ENCODE measurements at places on chromosomes 13 and 19.

DNA sequence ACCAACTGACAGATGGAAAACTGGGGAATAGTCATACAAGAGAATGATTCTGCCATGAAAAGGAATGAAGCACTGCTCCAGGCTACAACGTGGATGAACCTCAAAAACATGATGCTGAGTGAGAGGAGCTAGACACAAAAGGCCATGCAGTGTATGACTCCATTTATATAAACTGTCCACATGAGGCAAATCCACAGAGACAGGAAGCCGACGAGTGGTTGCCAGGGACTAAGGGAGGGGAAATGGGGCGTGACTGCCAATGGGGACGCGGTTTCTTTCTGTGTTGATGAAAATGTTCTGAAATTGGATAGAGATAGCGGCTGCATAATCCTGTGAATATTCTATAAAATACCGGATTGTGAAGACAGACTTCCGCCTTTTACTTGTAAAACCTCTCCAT, 10.2 kb downstream of the SMIM7 start:
- DNase-seq: no peak

DNA sequence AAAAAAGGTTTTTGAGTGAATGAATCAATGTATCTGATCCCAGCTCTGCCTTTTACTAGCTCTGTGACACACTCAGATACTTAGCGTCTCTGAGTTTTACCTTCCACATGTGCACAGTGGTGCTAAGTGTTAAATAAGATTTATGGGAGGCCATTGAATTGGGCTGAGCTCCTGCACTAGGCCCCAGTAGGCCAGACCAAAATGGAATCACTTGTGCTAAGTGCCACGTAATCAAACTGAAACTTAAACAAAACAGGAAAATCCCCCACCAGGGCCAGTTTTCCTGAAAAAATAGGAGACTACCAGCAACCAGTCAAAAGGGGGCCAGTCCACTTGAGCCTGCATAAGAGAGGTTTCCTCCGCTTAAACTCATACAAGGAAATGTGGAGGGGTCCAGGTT, 40.9 kb downstream of the GJA3 start:
- no peak for DNase-seq

- no peak for DNase-seq
Measured at GRCh38 chr13:51034906-51035305, 76.2 kb downstream of the C13orf42 start.

DNA sequence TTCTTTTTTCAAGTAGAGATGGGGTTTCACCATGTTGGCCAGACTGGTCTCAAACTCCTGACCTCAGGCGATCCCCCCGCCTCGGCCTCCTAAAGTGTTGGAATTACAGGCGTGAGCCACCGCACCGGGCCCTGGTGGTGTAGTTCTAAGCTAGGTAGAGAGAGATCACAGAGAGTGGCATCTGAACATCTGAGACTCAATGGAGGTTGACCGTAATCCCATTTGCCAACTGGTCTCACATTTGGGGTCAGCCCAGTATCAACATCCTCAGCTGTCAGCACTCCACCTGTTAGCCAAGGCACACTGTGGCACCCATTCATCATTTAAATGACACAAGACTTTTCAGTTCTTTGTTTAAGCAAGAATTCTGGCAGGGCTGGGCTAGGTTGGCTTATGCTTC, 8.1 kb downstream of the SELENOW start:
- no peak for DNase-seq

GRCh38 chr19:18353378-18354005, 13.1 kb downstream of the PGPEP1 start:
- no peak for DNase-seq

DNA sequence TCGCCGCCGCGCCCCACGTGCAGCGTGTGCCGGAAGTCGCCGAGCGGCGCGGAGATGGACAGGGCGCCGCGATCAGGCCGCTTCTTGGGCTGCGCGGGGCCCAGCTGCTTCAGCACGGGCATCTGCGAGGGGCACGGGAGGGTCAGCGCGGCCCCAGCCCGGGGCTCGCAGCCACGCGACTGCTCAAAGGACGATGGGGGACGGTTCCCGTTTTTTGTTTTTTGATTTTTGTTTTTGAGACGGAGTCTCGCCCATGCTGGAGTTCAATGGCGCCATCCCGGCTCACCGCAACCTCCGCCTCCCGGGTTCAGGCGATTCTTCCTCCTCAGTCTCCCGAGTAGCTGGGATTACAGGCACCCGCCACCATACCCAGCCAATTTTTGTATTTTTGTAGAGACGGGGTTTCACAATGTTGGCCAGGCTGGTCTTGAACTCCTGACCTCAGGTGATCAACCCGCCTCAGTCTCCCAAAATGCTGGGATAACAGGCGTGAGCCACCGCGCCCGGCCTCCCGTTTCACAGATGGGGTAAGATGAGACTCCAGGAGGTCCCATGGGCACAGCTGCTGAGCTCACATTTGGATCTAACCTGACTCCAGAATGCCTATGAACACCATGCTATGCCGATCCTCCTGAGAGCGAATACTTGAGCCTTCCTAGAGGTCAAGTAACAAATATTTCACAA, 2.0 kb upstream of the LENG9 start:
- no peak for DNase-seq

DNA sequence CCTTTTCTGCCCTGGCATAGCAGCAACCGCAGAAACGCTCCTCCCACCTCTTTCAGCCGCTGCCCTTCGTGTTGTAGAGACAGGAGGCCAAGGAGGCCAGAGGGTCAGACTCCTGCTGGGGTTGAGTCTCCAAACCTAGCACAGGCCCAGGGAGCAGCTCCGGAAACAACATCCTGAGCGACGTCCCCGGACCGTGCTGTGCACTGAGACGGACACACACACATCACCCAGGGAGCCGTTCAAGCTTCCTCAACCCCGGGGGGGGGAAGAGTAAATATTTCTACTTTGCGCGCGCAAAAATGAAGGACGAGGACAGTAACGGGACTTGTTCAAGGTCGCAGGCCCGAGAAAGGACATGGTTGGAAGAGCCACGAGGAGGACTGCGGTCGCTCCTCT, 657 bp downstream of the ZNF550 start:
- no peak for DNase-seq

DNA sequence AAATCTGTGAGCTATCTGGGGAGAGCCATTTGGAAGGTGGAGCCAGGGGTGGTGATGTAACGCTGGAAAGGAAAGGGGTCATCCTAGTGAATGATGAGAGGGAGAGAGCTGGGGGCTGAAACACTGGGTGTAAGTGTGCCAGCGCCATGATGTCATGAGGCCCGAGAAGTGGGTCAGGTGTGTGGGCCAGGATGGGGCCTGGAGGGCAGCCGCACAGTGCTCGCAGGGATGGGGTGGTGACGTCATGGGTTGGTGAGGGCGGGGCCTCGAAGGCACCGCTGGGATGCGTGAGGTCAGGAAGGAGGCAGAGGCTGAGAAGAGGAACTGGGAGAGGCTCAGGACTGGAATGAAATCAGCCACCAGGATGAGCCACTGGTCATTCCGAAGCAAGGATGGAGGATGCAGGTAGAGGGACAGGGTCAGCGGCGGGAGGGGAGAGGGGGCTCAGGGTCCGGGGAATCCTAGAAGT, 4.4 kb downstream of the CCDC61 start:
- no peak for DNase-seq

DNA sequence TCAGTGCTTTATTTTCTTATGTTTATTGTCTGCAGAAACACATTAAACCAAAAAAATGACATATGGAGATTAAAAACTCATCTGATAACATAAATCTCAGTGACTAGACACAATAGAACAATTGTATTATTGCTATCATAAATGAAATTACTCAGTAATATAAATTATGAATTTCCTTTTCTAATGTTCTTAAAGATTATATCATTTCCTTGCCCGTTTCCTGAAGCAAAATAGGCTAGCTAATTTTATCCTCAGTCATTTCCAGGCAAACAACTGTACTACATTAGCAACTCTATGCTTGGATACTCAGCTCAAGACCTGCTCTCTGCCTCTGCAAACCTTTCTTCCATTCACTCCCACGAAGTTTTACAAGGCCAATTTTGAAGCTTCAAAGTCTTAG, 61.2 kb downstream of the RFC3 start:
- no peak for DNase-seq

DNA sequence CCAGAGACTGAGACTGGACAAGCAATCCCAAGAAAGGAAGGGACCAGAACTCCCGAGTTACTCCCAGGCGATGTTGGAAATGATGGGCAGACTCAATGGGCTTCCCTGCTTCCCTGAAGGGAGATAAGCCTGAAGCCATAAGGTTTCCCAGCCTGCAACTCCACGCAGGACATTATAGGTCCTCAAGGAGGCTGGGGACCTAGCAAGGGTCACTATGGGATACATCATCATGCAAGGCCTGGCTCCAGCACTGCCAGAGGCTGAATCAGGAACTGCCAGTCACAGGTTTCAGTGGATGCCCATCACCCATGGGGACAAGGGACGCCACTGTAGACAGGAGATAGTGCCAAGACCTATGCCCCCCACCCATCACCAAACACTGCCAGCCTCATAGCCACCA, 338.7 kb downstream of the IRS2 start:
- DNase-seq: no peak

GRCh38 chr13:50671497-50671850, 172.0 kb downstream of the DLEU7 start:
- no peak for DNase-seq

GRCh38 chr19:14536926-14537692, 7.7 kb downstream of the TECR start:
- DNase-seq: no peak

DNA sequence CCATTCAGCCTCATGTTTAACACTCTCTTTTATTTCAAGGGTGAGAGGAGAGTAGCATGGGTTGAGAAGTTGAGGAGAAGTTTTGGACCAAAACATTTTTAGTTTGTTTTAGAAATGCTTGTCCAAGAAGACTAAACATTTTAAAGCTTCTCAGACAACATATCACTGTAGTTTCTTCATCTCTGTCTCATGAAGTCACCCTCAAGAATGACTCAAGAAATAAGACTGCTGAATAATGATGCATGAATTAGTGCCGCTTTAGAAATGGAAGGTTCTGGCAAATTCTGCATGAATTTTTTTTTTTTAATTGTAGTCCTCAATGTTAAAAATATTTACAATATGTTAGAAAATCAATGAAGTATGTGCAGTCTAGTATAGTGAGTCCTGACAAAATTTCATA, 422.7 kb upstream of the ARGLU1 start:
- no peak for DNase-seq

- DNase-seq: no peak
Measured at GRCh38 chr19:3977242-3978143, 6.6 kb upstream of the DAPK3 start.

DNA sequence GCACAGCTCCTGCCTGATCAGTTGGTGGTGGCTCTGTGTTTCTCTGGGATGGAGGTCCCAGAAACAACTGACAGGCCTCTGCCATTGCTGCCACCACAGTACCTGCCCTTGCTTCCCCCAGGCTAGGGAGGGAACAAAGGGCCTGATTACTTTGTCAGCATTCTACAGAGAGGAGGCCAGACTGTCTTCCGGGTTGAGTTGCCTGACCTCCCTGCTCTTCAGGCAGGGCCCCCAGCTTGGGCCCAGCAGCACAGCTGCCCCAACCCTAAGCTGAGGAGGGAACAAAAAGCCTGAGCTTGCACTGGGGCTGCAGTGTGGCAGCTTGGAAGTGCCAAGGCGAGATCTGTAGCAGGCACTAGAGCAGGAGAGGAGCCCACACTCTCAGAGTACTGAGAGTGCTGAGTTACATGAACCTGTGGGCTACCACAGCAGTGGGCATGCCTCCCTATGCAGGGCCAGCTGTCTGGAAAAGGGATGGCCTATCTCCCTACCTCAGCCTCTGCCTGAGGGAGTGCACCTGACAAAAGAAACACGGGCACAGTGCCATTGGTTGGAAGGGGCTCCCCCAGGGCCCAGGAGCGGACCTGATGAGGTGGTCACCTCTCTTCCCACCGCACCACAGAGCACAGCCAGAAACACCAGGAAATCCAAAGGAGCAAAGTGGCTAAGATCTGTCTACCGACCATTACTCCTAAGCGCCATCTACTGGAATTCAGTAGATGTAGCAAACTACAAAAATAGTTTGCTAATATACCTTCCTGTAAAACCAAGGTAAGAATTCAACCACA, 24.4 kb downstream of the SLC25A15 start:
- no peak for DNase-seq

DNA sequence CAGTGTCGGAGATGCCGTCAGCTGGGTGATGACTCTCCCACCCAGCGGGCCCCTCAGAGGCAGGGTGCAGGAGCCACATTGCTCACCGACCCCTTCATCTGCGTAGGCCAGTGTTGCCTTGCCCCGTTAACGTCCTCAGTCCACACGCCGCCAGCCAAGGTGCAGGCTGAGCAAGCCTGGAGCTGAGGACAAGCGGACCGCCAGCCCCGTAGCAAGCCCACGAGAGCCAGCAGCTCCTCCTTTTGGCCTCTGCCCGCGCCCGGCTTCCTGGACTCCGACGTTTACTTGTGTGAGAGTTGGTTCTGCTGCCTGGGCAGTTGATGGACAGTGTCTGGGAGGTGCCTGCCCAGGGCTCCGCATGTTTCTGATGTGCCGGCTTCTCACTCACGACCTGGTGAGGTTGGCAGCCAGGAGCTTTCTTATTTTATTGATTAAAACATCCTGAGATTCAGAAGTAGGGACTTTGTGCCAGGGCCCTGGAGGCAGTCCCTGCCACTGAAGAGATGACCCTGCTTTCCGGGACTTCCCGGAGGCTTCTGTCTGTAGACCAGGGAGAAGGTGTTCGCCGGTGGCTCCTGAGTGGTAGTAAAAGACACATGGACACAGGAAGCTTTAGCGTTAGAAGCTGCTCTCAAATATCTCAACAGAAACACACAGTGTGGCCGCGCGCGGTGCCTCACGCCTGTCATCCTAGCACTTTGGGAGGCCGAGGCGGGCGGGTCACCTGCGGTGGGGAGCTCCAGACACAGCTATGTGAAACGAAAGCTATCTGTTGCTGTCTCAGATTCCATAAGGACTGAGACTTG, 5.8 kb downstream of the DAZAP1 start:
- DNase-seq: no peak

- DNase-seq: no peak
Measured at GRCh38 chr13:109160357-109160756, 530.9 kb downstream of the MYO16 start.

- no peak for DNase-seq
Measured at GRCh38 chr19:50657222-50657669, 8.0 kb downstream of the C19orf81 start.

DNA sequence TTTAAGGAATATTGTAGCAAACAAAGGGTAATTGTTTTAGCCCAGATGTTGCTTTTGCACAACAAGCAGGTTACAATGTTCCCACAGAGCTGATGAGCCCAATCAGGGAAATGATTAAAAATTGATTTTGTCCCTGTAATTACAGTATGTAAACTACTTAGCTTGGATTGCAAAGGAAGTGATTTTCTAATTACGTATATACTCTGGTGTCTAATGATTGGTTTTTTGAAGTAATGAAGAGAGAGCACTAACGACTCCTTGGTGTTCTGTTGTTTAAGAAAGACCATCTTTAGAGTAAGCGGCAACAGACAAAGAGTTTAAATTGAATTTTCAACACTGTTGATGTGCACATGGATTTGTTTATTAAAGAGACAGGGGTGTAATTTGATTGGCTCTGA, 95.3 kb upstream of the ZNF536 start:
- DNase-seq: no peak
